Activated CD8-positive, alpha-beta memory T cell treated with anti-CD3 and anti-CD28 coated beads, Interleukin-2, amount 10 ng/mL, durations not matched to agents 7 days and 5 days (primary cell): ENCODE measurements at places on chromosomes 11 and 22. TPM values are rescaled to one million over a fixed set of nuclear protein-coding genes. Genes with fewer than 3 reads are reported as not detected.

CNTF gene
- total RNA-seq = 3.4 TPM

SYT13 gene
- total RNA-seq = not detected

GRCh38 chr11:14378171-14378570 lies 19.2 kb upstream of the RRAS2 start:
- no peak overlapping the region for H3K27ac ChIP-seq
- peaks cover 7% of the 10 kb centered on the region for H3K27me3 ChIP-seq
- H3K4me3 ChIP-seq = no peak overlapping the region
- no peak for DNase-seq
- H3K36me3 ChIP-seq = no peaks in the 10 kb centered on the region
- H3K4me1 ChIP-seq = peaks cover 46% of the 10 kb centered on the region

DNA sequence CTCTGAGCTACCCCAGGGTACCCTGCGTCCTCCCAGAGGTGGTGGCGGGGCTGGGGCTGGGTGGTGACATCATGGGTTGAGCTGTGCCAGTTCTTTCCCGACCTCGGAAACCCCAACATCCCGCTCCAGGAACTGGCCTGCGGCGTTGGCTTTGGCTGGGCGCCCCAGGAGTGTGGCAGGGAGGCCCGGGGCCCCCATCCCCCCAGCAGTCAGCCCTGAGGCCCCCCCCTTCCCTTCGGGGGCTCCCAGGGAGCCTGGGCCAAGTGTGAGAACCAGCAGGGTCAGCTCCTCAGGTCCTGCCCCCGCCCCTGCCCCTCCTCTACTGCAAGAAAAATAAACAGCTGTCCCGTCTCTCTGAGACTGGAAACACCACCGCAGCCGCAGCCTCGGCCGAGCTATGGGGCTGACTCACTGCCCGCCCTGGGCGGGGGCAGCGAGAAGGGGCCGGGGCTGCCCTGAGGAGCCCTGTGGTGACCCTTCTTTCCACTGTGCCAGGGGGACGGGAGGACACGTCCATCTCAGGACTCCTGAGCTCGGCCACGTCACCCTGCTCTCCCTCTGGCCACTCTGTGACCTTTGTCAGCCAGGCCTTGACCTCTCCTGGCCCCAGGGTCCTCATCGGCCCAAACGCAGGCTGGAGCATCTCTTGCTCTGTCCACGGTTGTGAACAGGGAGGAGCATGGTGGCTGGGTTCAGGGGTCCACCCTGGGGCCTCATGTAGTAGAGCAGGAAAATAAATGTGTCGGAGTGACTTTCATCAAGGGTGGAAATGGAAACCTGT lies 73.4 kb downstream of the WNT7B start:
- no peaks in the 10 kb centered on the region for H3K4me1 ChIP-seq
- no peak overlapping the region for H3K27ac ChIP-seq
- peaks cover 23% of the 10 kb centered on the region for H3K27me3 ChIP-seq
- no peak overlapping the region for H3K4me3 ChIP-seq

FXYD2 gene
- 13.1 TPM for total RNA-seq
